ENCODE measurements at places on chromosomes 3 and 15.

DNA sequence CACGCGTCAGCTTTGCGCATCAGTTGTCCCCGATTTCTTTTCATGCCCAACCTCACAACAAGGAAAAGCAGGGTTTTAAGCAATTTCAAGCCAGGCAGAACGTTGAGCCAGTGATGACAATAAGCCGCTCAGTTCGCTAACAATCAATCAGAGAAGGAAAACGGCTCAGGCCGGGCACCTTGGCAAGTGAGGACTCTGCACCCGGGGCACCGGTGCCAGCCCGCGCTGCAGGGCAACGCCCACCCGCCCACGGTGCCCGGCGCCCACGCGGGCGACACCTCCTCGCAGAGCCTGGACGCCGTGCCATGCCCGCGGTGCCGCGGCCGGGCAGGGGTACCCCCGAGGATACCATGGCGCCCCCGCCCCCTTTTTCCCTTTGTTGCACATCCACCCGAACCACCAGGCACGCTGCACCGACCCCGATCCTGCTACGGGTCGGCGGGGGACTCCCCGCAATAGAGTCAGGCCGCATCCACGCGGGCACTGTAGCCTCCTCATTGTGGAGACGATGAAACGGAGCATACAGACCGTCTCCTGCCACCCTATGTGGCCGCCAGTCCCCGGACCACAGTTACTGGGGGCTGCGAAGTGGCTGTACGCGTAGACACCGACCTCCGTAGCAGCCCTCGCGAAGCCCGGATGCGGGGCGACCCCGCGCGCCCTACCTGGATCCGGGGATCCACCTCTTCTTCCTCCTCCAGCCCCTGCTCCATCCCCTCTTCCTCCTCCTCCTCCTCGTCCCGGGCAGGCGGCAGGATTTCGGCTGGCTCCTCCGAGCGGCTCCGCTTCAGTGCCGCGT, 581 bp downstream of the SH3BP5 start:
- DNase-seq: no peak

GRCh38 chr3:196555295-196555694, 13.1 kb downstream of the WDR53 start:
- no peak for DNase-seq

DNA sequence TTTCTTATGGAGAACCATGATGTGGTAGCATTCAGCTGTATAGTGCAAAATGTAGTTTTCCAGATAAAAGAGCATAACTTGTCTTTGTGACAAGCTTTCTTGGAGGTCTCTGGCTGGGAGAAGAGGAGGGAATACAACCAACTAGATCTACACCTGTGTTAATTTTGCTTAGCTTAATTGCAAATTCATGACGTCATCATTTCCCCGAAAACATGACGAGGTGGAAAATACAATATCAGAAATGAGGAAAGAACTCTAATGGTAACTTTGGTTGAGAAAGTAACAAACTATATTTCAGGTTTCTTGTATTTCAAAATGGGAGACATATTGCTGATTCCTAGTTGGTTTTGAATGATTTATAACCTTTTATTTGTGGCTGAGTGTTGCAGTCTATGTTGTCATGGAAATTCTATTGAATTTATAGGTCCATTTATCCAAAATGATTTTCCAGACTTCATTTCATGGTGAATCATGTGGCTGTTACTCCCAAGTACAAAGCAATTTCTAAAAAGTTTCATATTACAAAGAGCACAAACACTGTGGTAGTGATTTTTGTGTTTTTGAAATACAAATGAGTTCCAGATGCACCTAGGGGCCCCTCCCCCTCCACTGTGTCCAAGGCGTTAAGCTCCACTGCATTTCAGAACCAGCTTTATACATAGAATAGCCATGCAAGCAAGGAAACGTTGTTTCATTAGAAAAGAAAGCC, 307.2 kb downstream of the FEZF2 start:
- no peak for DNase-seq

DNA sequence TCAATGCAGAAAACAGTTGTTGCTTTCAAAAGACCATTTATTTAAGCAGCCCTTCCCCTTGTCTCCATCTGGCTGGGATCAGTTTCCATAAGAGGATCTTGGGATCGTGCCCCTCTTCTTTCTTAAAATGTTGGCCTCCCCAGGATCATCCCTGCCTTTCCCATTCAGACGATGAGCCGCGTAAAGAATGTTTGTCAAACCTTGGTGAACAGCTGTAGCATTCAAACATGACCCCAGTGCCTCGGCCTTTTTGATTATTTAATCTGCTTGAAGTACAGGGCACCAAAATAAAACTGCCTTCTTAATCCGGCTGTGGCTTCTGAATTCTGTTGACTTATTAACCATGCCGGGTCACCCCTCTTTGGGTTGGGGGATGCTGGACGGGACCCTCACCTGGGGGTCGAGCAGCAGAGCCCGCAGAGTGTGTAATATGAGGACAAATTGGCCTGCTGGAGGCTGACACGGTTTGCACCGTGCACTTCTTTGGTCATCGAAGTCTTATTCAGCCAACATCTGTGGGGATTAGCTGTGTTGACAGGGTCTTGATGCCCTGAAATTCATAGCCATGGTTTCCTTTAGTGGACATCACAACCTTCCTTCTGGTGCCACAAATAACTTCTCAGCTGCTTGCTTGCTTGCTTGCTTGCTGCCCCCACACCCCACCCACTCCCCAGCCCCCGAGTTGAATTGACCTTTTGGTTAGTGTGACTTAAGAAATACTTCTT, at the start of gene LRTM1:
TSS of gene LRTM1 (minus strand) at position 14 of the 725 bp plus-strand sequence. CDS start 148 bp downstream, outside the sequence.
- DNase-seq: no peak

DNA sequence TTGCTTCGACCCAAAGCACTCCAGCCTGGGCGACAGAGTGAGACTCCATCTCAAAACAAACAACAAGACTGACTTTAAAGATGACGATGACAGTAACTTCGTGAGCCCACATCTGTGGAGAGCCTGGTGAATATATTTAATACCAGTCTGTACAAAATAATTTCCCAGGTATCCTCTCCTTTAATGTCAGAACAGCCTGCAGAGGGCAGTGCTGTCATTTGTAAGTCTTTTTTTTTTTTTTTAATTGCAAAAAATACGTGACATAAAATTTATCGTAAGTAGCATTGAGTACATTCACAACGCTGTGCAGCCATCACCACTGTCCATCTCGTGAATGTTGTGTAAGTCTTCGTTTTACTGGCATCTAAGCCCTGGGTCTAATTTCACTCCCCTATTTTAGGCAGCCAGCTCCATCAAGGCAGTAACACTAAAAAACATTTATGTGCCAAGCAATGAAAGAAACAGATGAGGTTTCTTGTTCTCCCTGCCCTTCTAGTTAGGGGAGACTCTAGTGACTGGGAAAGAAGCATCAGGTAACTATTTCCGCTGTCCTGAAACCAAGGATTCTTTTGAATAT, 1.4 kb downstream of the HTD2 start:
- DNase-seq: no peak

DNA sequence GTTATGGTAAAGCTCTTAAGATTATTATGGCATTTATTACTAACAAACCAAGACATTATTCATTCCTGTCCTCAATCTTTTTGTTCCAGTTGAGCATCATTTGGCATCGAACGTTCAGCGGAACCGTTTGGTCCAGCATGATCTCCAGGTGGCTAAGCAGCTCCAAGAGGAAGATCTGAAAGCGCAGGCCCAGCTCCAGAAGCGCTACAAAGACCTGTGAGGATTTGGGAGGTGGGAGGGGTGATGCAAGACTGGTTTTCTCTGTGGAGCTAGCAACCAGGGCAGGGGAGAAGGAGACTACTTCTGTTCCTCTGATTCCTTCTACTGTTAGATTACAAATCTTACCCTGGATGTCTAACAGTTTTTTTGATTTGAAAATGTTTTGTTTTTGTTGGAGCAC, 27.6 kb upstream of the UTS2B start:
- no peak for DNase-seq

GRCh38 chr3:197468167-197468566, 87.6 kb downstream of the BDH1 start:
- no peak for DNase-seq

DNA sequence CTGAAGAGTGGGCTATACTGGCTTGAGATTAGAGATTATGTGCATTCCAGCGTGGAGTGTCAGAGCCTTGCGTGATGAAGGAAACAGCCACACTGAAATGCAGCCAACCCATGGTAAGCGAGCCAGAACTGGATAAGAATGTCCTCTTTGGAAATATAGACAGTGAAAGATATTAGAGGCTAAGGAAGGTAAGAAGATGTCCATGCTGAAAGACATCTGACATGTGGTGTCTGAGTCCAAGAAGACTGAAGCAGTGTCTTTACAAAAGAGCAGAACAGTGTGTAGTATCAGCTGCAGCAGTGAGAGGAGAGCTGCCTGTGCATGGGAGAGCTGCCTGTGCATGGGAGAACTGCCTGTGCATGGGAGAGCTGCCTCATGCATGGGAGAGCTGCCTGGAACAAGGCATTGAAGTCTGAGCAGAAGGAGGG, 672.2 kb downstream of the DIPK2A start:
- no peak for DNase-seq

GRCh38 chr3:71228156-71228866, 355.2 kb downstream of the FOXP1 start:
- DNase-seq: no peak

DNA sequence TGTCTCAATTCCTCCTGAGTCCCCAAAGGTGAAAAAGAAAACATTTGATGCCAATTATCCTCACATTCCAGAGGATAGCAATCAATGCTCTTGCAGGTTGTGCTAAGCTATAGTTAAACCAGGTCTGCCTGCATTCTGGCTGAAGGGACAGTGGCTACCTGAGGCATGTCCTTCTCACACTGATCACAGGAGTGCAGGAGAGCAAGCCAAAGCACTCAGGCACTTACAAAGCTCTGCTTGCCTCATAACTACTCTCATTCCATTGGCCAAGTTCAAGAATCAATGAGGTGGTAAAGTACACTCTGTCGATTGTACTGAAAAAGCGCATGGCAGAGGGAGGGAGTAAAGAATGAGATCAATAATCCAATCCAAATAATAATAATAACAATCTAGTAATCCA, 342.0 kb upstream of the PPP2R3A start:
- no peak for DNase-seq

DNA sequence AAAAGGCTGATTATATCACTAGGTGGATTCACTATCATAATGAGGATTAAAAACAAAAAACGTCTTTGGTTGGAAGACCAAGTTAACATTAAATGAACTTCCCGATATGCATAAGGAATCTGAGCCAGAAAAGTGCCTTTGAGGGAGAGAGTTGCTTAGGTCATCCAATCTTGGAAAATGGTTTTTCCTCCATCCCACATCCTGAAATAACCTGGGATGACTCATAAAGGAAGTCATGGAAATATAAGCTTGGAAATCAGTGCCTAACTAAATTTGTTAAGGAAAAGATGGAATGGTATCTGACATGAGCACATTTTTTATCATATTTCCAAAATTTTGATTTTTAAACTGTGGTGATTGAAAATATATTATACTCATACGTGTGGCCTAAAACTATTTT, 66.0 kb downstream of the KBTBD8 start:
- DNase-seq: no peak

DNA sequence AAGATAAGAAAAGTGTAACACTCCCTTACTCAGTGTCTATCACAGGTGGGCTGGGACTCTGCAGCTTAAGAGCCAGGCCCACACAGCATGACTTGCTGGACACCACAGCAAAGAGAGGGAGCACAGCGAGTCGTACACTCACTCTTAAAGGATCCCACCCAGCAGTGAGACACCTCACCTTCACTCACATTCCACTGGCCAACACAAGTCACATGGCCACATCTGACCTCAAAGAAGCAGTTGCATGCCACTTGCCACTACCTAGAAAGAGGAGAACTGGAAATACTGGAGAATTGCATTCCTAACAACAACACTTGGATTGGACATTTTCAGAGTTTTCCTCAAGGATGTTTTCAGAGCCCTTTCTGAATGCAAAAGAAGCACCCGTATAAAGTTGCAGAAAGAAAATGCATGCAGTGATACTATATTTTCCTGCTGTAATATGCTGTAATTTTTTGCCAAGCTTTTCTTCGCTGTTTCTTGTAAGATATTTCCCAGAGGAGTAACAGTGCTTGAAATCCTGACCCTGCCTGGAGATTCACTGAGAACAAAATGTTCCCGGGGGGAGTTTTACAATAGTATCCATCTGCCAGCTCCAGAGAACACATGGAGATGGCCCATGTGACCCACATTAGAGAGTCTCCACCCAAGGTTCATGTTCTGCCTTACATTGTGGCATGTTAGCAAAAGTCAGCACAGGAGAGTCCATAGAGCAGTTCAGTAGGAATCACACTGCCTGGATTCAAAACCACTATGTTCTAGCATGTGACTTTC, 42.2 kb downstream of the TRIM42 start:
- no peak for DNase-seq

DNA sequence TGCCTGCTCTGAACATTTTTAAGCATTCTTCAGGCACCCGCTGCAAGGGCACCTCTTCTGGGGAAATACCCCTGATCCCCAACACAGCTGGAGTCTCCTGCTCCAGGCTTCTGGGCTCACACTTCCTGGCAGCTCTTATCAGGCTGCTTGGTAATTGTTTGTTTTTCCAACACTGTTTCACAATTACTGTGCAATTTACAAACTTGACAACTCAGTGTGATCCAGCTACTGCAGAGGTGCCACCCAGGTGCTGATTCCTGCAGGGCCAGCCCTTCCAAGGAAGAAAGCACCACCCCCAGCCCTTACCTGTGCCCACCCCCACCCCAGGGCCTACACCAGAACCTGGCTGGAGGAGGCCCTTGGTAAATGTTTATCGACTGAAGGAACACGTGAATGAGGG, 66.5 kb downstream of the MAGEF1 start:
- DNase-seq: peak; percentile 72

- DNase-seq: peak; percentile 72
These were observed 3.9 kb downstream of the GP5 start for GRCh38 chr3:194395212-194395611.

- no peak for DNase-seq
These were observed 404.2 kb upstream of the RGMA start for GRCh38 chr15:93493172-93493571.

GRCh38 chr3:114393367-114394072, 99.7 kb downstream of the TIGIT start:
- no peak for DNase-seq

GRCh38 chr3:72436863-72437592, 411.2 kb downstream of the SHQ1 start:
- DNase-seq: no peak

DNA sequence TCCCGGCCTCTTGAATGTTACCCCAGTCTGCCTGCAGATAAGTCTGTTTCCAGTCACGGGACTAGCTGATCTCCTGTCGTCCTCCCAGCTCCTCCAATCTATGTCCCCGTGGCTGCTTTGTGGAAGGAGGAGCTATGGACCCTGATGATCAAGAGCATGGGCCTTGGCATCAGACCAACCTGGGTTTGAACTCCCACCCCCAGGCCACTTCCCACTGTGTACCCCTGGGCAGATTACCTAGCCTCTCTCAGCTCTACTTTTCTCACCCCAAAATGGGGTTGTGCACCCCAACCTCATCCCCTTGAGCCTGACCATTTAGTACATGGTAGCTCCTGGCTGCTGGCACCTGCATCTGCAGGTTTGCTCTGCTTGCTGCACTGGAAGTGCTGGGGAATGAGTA, 55.8 kb downstream of the GASK1A start:
- DNase-seq: no peak

DNA sequence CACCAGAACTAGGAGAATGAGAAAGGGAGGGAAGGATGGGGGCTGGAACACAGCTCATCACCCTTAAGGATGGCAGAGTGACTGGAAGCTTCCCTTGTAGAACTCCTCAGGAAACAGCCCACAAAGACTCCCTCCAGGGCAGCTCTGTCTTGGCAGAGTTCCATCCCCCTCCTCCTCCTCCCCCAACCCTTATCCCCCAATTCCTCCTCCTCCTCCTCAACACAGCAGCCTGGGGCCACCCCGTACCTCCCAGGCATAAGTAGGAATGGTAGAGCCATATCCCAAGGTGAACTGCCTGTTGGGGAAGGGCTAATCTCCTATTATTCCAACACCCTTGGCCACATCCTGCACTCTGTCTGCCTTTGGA, 38.8 kb downstream of the ADCY5 start:
- no peak for DNase-seq

Measured in NCI-H774 (cell line).